CD4-positive, alpha-beta memory T cell (primary cell): ENCODE measurements at places on chromosomes 2 and 18. TPM values are rescaled to one million over a fixed set of nuclear protein-coding genes. Genes with fewer than 3 reads are reported as not detected.
A peak's percentile ranks its signal among the peaks of the same experiment; 100 is the strongest.

DNA sequence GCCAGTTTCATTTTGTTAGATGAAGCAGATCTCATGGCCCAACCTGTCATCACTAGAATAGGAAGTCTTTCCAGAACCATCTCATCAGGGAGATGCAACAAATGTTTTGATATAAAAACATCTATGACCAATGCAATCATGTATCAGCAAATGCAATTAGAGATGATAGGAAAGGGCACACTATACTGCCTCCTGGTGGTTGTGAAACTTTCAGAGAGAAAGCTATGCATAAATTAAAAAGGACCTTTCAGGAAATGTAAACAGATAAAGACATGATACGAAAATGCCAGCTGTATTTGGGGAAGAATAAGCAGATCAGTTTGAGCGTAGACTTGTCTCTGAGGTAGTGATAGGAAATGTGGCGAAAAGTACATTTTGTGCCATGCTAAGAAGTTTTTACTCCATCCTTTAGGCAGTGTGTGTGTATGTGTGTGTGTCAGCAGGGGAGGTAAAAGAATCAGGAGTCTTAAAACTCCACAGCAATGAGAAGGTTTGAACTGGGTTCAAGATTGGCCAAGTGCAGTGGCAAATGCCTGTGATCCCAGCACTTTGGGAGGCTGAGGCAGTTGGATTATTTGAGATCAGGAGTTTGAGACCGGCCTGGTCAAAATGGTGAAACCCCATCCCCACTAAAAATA, 479.3 kb downstream of the CPS1 start:
- H3K4me1 ChIP-seq, result no peaks in the 10 kb centered on the region
- H3K27ac ChIP-seq, result no peak overlapping the region
- no peak for DNase-seq
- no peaks in the 10 kb centered on the region for H3K36me3 ChIP-seq

DNA sequence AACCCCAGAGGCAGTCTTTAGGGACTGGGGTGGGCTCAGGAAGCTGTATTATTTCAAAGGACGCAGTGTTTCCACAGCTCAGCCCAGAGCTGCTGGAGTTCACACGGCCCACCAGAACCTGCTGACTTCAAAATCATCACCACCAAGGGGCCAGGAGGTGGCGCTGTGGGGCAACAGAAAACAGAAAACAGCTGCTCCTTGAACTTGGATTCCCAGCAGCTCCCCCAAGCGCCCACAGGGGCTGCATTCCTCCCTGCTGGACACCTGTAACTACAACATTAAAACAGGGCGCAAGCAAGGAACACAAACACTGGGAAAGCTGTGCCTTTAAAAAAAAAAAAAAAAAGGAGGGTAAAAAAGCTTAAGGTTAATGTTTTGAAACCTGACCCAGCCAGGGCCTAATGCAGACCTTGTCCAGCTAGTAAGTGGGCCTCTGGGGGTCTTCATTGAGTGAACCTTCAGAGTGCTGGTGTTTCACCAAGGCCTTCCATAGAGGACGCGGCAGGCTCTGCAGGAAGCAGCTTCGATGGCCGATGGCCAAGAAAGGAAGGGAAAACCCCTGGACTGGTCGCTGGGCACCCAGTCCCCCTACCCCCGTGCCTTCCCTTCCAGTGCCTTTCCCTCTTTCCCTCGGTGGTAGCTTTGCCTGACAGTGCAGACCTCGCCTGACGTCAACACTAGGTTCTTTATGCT, 25.9 kb downstream of the MLPH start:
- no peaks in the 10 kb centered on the region for H3K36me3 ChIP-seq
- peak; percentile 70 for DNase-seq
- no peak overlapping the region for H3K4me3 ChIP-seq
- H3K27me3 ChIP-seq, result no peaks in the 10 kb centered on the region

PRSS56 gene
- not detected for total RNA-seq

GRCh38 chr2:41736586-41736985, 311.2 kb upstream of the PKDCC start:
- H3K4me3 ChIP-seq, result no peak overlapping the region
- H3K36me3 ChIP-seq, result no peaks in the 10 kb centered on the region
- no peak for DNase-seq
- no peaks in the 10 kb centered on the region for H3K4me1 ChIP-seq
- no peaks in the 10 kb centered on the region for H3K27me3 ChIP-seq

GRCh38 chr2:15388406-15389325, 172.5 kb downstream of the NBAS start:
- H3K4me1 ChIP-seq, result no peaks in the 10 kb centered on the region
- no peak overlapping the region for H3K4me3 ChIP-seq
- H3K36me3 ChIP-seq, result peaks cover under 1% of the 10 kb centered on the region
- H3K27ac ChIP-seq, result no peak overlapping the region

CROCC2 gene
- total RNA-seq, result not detected
